ENCODE measurements at places on chromosomes 12 and 14. TPM values are rescaled to one million over a fixed set of nuclear protein-coding genes. Genes with fewer than 3 reads are reported as not detected.

DNA sequence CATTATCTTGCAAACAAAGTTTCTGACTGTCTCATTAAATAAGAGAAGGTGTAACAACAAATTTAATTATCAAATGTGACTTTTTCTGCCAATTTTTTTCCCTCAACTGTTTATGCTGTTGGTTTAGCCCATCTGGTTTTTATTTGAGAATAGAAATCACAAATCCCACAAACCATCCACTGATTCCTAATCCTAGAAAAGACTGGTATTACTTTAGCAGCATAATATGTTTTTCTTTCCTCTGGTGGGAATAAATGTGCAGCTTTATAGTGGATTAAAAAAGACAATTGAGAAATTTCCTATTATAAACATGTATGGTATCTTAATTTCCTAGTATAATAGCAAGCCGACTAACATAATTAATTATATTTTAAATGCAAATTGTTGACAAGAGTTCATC is 257.9 kb upstream of the FOXN3 start:
- no peak for DNase-seq

- DNase-seq: no peak
Measured at GRCh38 chr14:54650331-54650958, 83.5 kb downstream of the SAMD4A start.

GRCh38 chr14:103055695-103056094 is 1.7 kb downstream of the CDC42BPB start:
- no peak for DNase-seq

DNA sequence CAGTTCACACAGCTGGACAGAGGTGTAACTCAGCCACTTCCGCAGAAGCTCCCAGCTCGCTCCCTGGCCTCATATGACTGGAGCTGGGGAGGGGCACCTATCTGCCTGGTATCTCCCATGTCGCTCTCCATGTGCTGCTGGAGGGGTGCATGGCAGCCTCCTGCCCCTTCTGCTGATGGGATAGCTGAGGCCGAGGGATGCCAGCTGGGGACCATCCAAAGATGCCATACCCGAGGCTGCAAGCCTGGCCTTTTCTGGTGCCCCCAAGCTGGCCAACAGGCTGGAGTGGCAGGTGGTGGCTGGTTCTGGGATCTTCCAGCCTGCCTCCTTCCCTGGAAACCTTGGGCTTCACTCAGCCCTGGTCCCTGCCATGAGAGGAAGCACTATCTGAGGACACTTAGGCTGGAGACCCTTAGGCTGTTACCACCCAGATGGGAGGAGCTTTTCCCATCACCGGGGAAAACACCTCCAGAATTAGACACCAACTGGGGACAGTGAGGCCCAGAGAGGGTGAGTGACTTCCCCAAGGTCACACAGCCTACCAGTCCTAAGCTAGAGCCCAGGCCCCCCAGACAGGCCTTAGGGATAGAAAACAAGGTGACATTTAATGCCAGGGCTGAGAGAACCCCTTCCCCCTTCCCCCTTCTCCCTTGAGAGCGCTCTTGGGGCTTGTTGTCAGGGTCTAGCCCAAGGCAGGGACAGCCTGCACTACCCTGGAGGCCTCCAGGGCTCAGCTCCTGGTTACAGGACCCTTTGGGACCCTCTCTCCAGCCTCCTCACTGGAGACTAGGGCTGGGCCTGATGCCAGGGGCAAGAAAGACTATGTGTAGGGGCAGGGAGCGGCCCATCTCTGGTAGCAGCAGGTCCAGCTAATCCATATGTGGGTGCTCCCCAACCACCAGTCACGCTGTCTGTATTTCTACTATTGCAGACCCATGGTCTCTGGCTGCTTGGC is 7.1 kb downstream of the DTX1 start:
- DNase-seq: no peak

GRCh38 chr12:46445093-46445492 is 72.5 kb upstream of the SLC38A2 start:
- no peak for DNase-seq

GSG1 gene
- polyA plus RNA-seq: 0.35 TPM

METAP2 gene
- 111 TPM for polyA plus RNA-seq

ADAM21 gene
- 0.85 TPM for polyA plus RNA-seq

USP44 gene
- 1.9 TPM for polyA plus RNA-seq

All from left renal cortex interstitium (tissue), 4 donors.